ENCODE measurements at places on chromosomes 3 and 15.

GRCh38 chr3:57029383-57029782 lies 31.1 kb upstream of the SPATA12 start:
- DNase-seq = no peak

- DNase-seq = no peak
These were observed 152.3 kb downstream of the ITPR1 start for GRCh38 chr3:4645468-4645867.

- peak; percentile 51 for DNase-seq
These were observed 1.1 kb downstream of the NFKBIZ start for GRCh38 chr3:101850246-101851051.

GRCh38 chr15:83207660-83208366 lies at the start of gene HDGFL3:
TSS of gene HDGFL3 (minus strand) at chr15:83207823. CDS start at chr15:83207414, 409 bp downstream.
- DNase-seq = no peak

GRCh38 chr3:14118400-14119381 lies 6.0 kb downstream of the CHCHD4 start:
- no peak for DNase-seq

DNA sequence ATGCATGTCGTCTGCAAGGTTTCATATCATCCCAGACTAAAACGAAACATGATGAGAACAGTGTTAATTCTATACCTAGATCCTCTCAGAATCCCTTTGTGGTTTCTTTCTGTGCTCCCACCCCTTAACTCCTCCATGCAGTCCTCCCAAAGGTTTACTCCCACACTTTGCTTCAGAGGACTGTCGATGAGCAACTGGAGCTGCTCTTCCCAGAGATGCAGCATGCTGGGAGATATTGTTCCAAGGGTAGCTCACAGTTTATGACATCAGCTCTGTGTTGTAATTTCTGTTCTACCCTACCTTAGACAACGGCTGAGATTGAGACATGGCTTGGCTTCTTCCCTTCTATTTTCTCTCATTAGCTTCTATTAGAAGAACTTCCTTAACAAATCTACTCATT lies 313.0 kb upstream of the COL8A1 start:
- no peak for DNase-seq

DNA sequence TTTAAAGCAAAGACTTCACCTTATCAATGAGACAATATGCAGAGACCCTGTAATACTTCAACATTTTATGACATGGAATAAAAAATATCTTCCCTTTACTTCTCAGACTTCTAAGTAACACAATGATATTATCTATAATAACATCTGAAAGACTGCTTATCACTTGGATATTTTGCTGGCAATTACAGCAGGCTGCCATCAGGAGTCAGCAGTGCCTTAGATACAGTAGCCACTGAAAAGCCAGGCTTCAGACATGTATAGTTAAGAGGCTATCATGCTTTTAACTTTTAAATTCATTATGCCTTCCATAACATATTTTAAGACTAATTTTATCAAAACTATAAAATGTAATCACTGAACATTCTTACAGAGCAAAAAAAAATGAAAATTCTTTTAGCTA lies 227.5 kb downstream of the NEK10 start:
- DNase-seq = no peak

DNA sequence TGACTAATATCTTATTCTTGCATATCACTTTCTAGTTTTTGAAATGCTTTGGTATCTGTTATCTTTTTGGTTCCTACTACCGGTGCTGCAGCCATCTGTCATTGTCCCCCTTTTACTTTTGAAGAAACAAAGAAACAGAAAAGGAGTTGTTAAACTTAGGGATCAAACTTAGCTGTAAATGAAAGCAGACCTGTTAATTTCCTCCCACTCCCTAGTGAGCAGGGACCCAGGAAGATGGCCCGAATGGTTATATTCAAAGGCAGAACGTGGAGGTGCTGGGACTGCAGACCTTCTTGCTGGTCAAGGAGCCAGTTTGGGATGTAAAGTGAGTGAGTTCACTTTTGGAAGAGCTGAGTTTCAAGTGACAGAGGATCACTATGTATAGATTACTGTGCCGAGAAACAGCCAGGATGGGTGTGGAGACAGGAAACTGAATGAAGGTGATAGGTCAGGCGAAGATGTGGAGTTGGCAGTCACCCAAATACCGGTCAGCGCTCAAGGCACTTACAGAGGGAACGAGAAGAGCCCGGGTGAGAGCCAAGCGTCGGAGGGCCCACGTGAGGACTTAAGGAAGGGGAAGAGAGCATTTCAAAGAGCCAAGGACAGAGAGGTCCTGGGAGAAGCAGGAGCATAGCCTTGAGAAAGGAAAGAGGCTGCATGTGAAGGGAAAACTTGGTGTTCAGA lies 20.1 kb downstream of the KBTBD8 start:
- DNase-seq = no peak

DNA sequence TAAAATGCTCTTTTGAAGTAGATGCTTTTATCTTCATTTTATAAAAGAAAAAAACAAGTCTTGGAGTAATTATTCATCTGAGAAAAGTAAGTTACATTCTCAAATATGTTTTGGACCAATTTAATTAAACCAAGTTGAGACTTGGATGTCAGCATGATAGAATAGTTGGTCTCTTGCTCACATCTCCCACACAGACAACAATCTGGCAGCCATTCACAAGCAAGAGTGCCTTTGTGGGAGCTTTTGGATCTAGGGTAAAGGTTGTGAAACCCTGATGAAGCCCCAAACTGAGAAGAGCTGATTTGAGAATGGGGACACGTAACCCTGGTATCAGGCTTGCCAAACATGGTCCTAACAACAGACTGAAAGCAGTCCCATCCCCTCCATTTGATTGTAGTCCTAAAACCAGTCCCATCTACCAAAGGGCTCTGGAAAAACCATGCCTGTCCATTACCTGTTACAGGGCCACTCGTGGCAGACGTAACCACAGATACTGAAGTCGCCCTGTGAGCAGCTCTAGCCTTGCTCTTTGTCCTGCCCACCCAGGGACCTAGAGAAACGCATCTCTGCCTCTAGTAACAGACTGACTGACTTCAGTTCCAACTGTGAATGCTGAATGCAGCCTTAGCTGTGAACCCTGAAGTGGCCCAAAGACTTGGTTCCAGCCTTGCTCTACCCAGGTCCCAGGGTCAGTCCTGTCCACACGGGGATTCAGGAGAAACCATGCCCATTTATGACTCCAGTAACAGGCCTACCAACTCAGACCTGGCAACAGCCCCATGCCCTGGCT lies 145.5 kb upstream of the SYNPR start:
- DNase-seq = no peak

DNA sequence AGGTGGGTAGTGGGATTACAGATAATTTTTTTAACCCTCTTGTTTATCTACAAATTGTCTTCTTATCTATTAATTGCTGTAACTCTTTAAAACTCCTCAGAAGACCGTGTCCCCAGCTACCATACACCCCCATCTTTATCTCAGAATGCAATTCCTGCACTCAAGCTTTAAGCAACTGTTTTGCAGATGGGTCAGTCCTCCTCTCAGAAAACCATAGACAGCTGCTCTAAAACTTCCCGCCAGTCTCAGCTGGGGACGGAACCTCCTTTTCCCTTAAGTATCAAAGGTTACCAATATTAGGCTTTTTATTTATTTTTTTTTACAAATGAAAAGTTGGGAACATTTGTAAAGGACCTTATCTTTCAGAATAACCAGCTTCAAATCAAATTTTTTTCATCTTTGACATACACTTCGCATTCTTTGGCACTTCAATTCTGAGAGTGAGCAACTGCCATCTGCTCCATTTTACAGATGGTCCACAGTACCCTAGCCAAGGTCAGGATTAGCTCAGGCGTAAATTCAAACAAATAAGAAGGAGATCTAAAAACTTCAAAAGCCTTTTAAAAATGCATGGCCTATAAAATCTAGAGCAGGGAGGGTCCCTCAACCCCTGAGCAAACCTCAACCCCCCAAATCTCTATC lies 1.3 kb downstream of the GATM start:
- no peak for DNase-seq

DNA sequence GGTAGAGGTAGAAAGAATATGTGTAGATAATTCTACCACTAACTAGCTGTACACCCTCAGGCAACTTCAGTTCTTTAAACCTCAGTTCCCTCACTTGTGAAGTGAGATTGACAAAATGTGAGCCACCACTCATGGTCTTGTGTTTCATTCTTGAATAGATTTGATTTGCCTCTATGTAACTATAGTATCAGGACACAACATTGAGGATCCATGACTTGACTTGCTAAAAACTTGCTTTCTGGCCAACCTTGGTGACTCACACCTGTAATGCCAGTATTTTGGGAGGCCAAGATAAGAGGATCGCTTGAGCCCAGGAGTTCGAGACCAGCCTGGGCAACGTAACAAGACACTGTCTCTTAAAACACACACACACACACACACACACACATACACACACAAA lies 115.8 kb upstream of the FLNB start:
- no peak for DNase-seq

- DNase-seq = no peak
These were observed 522.4 kb upstream of the NAALADL2 start for GRCh38 chr3:174336784-174337183.

GRCh38 chr3:65833761-65834505 lies 204.8 kb downstream of the MAGI1 start:
- no peak for DNase-seq

DNA sequence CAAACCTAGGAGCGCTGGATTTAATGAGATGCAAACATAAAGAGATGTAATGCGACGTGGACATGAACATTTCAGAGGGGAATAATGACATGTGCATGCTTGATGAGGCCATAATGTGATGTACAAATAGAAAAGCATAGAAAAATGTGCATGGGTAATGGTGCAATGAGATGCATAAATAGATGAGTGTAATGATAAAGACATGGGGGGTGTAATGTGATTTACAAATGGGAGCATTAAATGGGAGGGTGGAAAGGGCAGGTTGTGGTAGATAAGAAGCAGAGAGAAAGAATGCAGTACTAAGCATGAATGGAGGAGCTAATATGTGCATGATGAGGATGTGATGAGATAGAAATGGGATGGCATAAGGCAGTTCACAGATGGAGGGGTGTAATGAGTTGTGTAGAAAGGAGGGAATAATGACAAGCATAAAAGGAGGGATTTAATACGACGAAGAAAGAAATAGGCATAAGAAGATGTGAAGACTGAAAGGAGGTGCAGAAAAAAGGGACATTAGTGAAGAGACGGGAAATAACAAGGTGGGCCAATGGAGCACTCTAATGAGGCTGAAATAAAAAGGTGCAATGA lies 137.5 kb upstream of the CCNL1 start:
- no peak for DNase-seq

- no peak for DNase-seq
These were observed 40.6 kb upstream of the SEC22A start for GRCh38 chr3:123161167-123161566.

GRCh38 chr3:185424435-185424834 lies 61.5 kb downstream of the MAP3K13 start:
- no peak for DNase-seq

DNA sequence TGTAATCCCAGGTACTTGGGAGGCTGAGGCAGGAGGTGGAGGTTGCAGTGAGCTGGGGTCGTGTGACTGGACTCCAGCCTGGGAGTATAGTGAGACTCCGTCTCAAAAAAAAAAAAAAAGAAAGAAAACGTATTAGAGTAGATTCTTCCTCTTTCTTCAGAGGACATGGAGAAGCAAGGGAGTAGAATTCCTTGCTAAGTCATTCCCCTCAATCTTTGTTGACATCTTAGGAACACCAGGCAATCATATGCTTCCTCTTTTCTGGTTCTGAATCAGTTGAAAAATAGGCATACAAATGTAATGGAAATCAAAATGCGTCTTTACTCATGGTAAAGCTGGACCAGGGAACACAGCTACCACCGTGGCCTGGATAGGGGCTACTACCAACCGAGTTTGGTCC lies 38.3 kb upstream of the ATOSA start:
- DNase-seq = no peak

- DNase-seq = no peak
These were observed 100.9 kb downstream of the MYO5A start for GRCh38 chr15:52427804-52428203.

Data from effector CD4-positive, alpha-beta T cell (primary cell).